ENCODE measurements at places on chromosomes 3 and 15.

DNA sequence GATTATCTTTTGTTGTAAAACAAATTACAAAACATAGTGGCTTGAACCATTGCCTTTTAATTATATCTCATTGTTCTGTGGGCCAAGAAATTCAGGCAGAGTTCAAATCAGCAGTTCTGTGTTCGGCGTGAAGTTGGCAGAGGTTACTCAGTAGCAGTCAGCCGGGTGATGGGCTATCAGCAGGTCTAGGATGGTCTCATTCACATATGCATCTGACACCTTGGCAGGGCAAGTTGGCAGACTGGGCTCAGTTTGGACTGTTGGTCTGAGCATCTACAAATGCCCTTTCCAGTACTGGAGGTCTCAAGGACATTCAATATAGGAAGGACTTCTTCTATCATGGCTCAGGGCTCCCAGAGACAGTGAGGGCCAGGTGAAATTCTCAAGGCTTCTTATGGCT is 51.2 kb upstream of the ITGA11 start:
- no peak for DNase-seq

DNA sequence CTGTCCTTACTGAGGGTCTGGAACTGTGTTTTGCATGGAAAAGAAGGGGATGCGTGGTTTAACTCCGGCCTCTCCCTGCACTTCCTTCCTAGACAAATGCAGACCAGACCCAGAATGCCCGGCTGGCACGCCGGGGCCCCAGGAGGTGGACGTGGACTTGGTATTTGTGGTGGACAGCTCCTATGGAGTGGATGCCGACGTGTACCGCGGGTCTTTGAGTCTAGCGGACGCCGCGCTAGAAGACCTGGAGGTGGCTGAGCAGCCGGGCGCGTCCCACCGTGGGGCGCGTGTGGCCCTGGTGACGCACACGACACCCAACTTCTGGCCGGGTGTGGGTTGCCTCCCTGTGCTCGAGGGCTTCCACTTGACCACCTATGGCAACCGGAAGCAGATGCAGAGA is 81.8 kb upstream of the COL6A5 start:
- DNase-seq, result no peak

- DNase-seq, result no peak
These were observed 13.5 kb upstream of the ZFYVE19 start for GRCh38 chr15:40793216-40793989.

DNA sequence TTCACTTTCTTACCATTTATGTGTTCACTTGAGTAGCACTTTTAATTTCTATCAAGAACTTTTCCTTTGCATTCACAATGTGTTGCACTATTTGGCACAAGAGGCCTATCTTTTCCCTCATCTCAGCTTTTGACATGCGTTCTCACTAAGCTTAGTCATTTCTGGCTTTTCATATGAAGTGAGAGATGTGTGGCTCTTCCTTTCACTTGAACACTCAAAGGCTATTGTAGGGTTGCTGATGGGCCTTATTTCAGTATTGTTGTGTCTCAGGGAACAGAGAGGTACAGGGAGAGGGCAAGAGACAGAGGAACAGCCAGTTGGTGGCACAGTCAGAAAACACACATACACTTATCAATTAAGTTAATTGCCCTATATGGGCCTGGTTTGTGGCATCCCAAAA is 127.4 kb upstream of the MLF1 start:
- DNase-seq, result no peak

DNA sequence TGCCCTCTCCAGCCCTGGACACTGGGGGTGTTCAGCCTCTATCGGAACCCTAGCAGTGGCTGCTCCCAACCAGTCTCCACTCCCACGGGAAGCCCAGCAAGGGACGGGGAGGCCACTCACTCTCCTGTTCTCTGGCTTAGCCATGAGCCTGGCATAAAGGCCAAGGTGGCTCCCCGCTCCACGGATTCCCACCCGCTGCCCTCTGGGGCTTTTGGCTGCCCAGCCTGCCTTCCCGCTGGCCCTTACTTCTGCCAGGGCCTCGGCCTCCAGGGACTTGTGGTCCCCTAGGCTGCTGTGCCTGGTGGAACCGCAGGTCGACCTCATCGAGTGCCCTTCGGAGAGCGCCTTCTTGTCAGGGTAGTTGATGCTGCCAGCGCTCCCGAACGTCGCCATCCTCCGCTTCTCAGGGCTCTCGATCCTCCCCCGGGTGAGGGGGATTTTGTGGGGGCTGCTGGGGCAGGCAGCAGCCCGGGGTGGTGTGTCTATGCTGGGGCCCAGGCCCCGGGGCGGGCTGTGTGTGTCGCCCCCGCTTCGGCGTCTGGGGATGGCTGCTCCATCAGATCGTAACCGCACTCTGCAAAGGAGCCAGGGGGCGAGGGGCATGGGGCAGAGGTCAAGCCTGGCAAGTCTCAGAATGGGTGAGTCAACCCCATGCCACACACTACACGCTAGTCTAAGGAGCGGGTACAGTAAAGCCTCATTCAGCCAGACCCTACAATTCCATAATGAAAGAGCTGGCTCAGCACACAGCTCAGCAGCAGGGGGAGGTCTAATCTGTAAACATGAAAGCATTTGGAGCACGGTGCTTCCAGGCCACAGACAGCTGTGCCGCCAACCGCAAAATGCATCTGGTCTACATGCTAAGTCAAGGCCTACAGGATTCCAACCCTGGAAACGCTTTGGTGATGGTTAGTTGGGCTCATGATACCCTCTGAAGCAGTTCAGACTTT is 27.3 kb upstream of the RAD18 start:
- DNase-seq, result no peak

DNA sequence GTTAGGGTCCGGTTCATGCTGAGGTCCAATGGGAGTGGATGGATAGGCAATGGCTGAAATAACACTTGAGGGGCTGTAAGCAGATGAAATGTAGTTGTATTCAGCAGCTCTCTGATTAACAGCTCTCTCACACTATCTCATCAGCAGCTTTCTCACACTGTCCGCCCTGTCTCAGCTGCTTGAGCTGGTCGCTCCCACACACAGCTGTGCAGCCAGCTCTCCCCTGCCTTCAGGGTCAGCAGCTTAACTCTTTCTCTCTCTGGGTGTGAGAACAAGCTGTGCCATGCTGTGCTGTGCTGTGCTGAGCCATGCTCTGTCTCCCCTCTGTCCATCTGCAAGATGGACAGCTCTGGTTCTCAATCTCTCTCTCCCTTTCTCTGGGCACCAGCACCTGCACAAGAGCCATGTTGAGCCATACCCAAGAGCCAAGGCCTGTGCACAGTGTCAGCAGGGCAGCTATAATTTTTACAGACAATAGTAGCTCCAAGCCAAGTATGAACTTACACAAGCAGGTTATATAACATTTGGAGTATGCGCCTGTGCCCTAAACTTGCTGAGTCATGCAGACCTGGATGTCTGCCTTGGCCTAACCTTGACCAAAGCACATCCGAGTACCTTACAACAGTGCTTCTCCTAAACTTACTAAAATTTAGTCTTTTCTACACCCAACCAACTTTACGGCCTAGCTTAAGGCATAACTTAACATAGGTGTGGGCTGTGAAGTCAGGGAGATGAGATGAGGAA is 291.3 kb upstream of the TRIM42 start:
- no peak for DNase-seq

DNA sequence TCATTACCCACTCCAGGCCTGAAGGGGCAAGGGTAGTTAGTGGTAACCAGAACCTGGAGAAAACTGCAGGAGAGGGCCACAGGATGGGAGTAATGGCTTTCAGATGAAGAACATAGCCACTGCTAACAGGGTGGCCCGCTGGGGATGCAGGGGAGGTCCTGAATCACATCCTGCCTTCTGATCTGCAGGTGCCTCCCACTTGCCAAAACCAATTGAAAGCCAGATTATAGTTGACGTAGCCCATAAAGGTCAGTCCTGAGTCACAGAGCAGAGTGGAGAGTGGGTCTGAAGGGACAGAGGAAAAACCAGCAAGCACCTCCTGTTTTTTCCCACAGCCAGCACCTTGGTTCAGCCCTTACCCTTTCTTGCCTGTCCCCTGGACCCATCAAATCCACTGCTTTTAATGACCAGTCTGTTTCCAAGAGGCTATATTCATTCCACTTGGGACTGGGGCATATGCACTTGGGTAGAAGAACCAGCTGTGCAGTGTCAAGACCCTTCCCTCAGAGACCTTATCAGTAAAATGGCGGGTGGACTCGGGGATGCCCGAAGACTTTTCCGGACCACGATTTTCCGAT is 646 bp upstream of the SLC35G2 start:
- no peak for DNase-seq

GRCh38 chr15:59555696-59556095 is 55.9 kb upstream of the GCNT3 start:
- DNase-seq, result no peak

GRCh38 chr3:13878281-13879101 is 1.4 kb downstream of the WNT7A start:
- peak; percentile 86 for DNase-seq

- no peak for DNase-seq
These were observed 15.0 kb upstream of the BNC1 start for GRCh38 chr15:83299462-83299861.

- DNase-seq, result no peak
These were observed 12.9 kb upstream of the CCDC80 start for GRCh38 chr3:112653881-112654300.

DNA sequence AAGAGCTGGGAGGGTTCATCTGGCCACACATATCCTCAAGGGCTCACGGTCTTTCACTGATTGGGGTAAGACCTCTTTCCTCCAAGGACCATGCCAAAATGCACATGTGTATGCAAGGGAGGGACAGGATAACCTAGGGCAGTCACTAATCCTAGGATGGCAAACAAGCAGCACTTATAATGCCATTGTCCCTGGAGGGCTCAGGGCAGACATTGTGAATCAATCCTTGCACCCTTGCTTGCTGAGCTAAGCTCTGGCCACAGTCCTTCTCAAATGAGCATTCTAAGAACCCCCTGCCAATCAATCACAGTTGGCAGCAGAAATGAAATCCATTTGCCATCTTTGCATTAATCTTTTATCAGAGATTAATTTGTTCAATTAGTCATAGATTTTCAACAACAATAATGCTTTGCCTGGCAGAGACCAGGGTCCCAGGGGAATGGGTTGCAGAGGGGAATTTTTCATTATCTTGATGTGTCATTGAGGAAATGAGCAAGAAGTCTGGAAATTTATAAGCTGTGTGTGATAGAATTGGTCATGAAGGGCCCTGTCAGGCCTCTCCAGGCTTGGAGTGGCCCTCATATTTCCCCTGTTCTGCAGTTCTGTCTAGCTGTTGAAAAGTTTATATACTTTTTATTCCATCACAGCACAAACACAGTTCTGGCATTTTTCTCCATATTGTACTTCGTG is 57.2 kb upstream of the KY start:
- no peak for DNase-seq

DNA sequence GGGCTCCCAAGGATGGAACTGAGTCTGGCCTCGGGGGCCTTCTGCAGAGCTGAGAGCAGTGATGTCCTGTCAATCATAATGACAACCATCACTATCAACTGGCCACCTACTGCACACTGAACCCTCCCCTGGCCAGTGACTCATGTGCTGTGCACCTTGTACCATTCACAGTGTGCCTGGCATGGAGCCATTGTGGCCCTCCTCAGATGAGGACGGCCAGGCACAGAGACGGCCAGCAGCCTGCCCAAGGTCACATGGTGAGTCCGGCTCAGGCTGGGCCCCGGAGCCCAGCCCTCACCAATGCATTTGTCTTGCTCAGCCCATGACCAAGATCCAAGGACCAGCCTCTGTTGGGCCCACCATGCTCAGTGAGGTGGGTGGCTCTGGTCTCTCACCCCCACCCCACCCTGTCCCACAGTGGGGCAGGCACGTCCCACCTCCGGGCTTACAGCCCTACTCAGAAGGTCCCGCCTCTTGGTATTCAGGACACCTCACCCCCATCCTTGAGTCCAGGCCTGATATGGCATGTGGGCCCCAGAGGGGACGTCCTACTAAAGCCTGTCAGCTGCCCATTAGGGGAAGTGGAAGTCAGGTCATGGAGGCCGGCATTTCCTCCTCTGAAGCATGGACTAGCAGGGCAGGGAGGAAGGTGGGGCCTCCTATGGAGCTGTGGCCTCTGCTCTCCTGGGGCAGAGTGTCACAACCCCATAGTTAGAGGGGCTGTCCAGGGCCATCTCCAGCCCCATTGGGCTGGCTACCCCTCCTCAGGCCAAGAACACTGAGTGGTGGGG is 35.9 kb upstream of the TMEM115 start:
- DNase-seq, result no peak

DNA sequence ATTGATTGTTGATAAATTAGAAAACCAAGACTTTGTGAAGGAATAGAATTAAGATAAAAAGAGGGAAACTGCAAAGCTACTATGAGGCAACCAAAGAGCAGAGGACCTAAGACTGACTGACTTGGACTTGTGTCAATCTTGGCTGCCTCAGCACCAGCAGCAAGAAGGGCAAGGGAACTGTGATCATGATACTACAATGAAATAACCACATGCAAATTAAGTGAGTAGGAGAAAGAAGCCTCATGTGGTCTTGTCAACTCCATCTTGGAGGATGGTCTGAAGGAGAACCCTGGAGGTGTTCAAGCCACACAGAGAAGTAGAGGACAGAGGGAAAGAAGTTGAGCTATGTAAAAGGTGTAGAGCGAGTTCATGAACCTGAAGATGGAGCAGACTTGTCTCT is 47.3 kb upstream of the THRB start:
- DNase-seq, result no peak

- DNase-seq, result no peak
These were observed 15.8 kb downstream of the ST8SIA2 start for GRCh38 chr15:92409521-92409920.

GRCh38 chr15:22851513-22851912 is 13.0 kb downstream of the NIPA2 start:
- no peak for DNase-seq

DNA sequence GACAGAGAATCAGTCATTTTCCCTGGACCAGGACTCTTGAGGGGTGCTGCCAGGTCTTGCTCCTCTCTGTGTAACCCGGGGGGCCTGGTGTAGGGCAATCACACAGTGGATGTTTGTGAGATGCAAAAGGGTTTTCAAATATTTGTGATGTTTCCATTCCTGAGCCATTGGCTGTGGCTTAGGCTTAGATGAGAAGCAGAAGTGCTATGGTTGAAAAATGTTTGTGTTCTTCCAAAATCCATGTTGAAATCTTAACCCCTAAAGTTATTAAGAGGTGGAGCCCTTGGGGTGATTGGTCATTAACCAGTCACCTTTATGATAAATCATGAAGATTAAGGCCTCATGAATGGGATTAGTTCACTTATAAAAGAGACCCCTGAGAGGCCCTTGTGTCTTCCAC is 36.5 kb downstream of the CORO2B start:
- DNase-seq, result no peak

Measured in mesenteric fat pad (tissue), 1 donor.